ENCODE measurements at places on chromosomes 6 and 20.

GRCh38 chr6:120786256-120786655 is 548.0 kb downstream of the TBC1D32 start:
- DNase-seq, result no peak

DNA sequence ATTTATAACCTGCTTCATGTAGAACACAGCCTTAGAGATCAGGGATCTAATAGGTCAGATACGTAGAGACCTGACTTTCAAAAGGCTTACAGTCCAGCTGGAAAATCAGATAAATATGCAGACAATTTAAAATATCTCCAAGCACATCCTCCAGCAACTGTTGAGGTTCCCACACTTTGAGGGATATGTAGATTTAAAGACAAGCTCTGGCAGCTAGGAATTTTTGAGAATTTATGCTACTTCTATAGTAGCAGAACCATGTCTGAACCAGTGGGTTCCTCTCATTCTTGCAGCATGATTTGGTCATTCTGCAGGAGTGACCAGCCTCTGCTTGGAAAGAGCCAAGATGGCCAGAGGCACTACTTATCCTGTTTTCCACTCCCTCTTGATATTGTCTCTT is 60.5 kb downstream of the CYB5R4 start:
- no peak for DNase-seq

GRCh38 chr20:35730583-35731468 is 11.2 kb downstream of the RBM39 start:
- no peak for DNase-seq

- no peak for DNase-seq
These were observed 122.7 kb downstream of the GFRAL start for GRCh38 chr6:55450005-55450404.

DNA sequence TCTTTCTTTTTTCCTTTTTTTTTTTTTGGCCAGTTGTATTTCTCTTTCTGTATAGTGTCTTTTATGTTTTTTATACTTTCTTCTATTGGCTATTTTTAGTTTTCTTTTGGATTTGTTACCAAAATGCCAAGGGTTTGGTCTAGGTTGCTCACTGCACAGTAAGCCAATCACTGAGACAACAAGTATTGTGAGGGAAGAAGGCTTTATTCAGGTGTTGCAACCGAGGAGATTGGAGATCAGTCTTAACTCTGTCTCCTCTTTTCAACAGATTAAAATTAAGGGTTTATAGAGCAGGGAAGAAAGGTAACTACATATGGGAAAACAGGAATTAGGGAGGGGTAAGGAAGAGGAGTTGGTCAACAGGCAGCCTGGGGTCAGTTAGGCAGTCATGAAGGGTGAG is 10.1 kb upstream of the TRIM26 start:
- no peak for DNase-seq

GRCh38 chr6:159097256-159097655 is 52.5 kb upstream of the TAGAP start:
- no peak for DNase-seq

DNA sequence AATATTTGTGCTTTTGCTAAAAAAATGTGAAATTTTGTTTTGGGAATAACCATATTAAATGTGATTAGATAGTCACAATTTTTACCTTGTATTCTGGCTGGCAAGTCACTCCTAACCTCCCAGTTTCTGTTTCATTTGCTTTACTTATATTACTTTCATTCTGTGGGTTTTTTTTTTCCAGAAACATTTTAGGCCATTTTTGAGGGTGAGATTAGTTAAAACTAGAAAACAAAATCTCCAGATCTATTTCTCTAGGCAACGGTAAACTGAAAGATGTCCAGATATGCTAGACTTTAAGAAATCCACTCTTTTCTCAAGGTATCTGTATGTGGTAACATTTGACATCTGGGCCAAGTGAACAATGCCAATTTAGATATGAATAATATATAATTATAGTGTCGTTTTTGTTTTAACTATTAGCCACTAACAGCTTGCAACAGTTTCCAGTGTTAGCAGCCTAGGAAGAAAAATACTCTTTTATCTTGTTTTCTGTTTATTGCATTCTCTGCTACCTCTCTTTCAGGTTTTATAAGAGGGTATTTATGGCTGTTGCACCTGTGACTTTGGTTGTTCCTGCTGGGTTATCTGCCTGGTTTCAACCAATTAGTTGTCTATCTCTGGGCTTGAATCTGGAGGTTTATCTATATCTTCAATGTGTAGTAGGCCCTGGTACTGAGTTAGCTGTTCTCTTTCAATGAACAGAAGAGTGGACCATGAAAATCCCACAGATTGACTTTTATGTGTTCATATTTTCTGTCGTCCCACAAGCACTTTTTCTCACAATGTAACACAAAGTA is 260.9 kb downstream of the NKAIN2 start:
- no peak for DNase-seq

- DNase-seq, result no peak
These were observed 232.6 kb upstream of the CDYL start for GRCh38 chr6:4543596-4543995.

Data from right renal cortex interstitium (tissue), 3 donors.